Osteocyte (in vitro differentiated cells): ENCODE measurements at places on chromosomes 13 and 19. TPM values are rescaled to one million over a fixed set of nuclear protein-coding genes. Genes with fewer than 3 reads are reported as not detected.

Gene TEKTIP1
- total RNA-seq = 0.73 and 0.97 TPM in 2 replicates

- H3K27me3 ChIP-seq = peaks cover 6% of the 10 kb centered on the region
- no peak overlapping the region for H3K4me3 ChIP-seq
- H3K36me3 ChIP-seq = no peaks in the 10 kb centered on the region
Measured at GRCh38 chr19:5832061-5832460, 7.4 kb downstream of the FUT6 start.

GRCh38 chr13:64289702-64290101 is 2874.1 kb upstream of the PCDH20 start:
- no peaks in the 10 kb centered on the region for H3K36me3 ChIP-seq
- H3K27ac ChIP-seq = no peak overlapping the region
- peaks cover 5% of the 10 kb centered on the region for H3K4me1 ChIP-seq
- no peaks in the 10 kb centered on the region for H3K27me3 ChIP-seq
- no peak for DNase-seq

Gene MIR17HG
- total RNA-seq = 2.4 and 3.1 TPM in 2 replicates

DNA sequence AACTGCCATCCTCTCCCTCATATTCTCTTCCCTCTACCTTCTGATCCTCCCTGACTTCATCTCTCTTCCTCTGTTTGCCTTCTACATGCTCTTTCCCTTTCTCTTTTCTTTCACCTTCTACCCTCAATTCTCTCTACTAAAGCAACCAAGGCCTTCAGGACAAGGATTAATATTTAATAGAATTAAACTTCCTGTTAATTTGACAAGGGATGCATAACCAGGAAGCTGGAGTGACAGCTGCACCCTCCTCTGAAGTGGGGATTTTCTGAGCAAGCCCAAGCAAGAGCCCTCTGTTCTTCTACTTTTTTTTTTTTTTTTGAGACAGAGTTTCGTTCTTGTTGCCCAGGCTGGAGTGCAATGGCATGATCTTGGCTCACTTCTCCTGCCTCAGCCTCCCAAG is 63.4 kb upstream of the MED4 start:
- H3K4me3 ChIP-seq = no peak overlapping the region
- H3K27ac ChIP-seq = no peak overlapping the region
- peaks cover 21% of the 10 kb centered on the region for H3K4me1 ChIP-seq
- no peak for DNase-seq
- H3K36me3 ChIP-seq = no peaks in the 10 kb centered on the region

Gene KLK10
- total RNA-seq = not detected in 2 replicates

GRCh38 chr19:13430790-13431582 is 75.3 kb downstream of the CACNA1A start:
- no peaks in the 10 kb centered on the region for H3K4me1 ChIP-seq
- DNase-seq = no peak
- no peaks in the 10 kb centered on the region for H3K27me3 ChIP-seq
- no peaks in the 10 kb centered on the region for H3K36me3 ChIP-seq
- H3K4me3 ChIP-seq = no peak overlapping the region
- H3K27ac ChIP-seq = no peak overlapping the region

Gene FREM2
- total RNA-seq = 0.30 and 0.37 TPM in 2 replicates

Gene MYH14
- not detected in 2 replicates for total RNA-seq

DNA sequence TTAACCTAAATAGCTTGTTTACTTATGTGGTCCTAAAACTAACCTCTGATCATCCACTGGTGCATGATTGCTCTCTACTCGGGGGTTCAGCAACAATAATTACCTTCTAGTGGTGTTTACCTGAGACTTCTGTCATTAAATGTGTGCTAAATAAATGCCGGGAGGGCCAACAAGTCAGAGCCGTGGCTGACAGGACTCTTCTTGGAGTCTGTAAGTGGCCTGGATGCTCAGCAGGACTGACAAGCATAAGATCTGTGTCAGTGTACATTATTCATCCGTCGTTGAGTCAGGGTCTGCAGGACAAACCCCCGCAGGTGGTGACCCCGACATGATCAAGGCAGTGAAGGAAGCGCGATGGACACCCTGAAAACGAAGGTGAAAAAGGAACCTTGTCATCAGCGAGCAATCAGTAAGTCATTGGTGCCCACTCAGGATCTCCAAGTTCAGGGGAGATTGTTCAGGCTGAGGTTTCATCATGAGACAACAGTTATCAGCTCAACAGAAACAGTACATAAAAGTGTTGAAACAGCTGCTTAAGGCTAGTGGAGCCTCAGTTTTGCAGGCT is 1466.9 kb downstream of the UQCRFS1 start:
- DNase-seq = peak; percentile 59
- H3K27me3 ChIP-seq = no peaks in the 10 kb centered on the region
- no peak overlapping the region for H3K27ac ChIP-seq
- H3K36me3 ChIP-seq = peaks cover 39% of the 10 kb centered on the region
- peaks cover 11% of the 10 kb centered on the region for H3K4me1 ChIP-seq

Gene RFPL4A
- not detected in 2 replicates for total RNA-seq

Gene PLPP2
- total RNA-seq = 1.5 and 1.9 TPM in 2 replicates

GRCh38 chr19:33890569-33890968 is 93.9 kb downstream of the KCTD15 start:
- peaks cover 2% of the 10 kb centered on the region for H3K4me1 ChIP-seq
- no peak for DNase-seq
- H3K36me3 ChIP-seq = no peaks in the 10 kb centered on the region
- H3K27me3 ChIP-seq = peaks cover 7% of the 10 kb centered on the region
- H3K27ac ChIP-seq = no peak overlapping the region

DNA sequence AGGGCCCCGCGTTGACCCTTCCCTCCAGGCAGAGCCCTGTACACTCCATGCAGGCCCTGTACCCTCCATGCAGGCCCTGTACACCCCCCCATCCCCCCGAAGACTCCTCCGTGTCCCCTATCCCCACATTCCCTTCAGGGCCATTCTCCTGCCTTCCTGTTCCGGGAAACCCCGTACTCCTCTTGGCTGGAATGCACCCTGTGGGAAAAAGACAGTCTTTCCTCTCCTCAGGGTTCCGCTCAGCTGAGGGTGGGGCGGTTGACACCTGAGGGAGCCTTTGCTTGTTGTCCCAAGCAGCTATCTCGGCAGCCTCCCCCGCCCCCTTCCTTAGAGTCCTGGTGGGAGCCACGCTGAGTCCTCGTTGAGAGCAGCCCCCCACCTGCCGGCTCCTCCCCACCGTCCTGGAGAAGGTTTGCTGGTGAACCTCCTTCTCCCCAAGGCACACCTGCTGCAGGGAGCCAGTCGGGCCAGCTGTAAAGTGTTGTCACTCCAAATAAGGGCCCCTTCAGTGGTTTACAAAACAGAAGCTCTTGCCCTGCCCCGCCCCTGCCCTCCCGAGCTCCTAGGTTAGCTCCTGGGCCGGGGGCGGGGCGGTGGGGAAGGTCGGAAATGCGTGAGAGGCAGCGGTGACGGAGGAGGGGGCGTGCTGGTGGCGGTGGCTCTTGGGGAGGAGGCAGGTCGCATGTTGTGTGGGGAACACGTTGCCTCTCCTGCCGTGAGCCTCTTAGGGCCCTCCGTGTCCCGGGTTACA is 1.5 kb downstream of the GNA11 start:
- peaks cover 39% of the 10 kb centered on the region for H3K4me1 ChIP-seq
- H3K27ac ChIP-seq = peak overlapping the region; percentile 54
- peak overlapping the region; percentile 83 for H3K4me3 ChIP-seq

DNA sequence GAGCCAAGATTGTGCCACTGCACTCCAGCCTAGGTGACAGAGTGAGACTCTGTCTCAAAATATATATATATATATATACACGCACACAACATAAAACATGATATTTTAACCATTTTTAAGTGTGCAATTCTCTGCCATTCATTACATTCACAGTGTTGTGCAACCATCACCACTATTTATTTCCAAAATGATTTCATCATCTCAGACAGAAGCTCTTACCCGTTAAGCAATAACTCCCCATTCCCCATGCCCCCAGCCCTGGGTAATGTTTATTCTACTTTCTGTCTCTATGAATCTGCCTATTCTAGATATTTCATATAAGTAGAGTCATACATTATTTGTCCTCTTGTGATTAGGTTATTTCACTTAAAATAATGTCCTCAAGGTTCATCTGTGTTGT is 20.3 kb downstream of the WDR88 start:
- H3K36me3 ChIP-seq = no peaks in the 10 kb centered on the region
- H3K4me3 ChIP-seq = no peak overlapping the region
- no peak for DNase-seq
- no peaks in the 10 kb centered on the region for H3K4me1 ChIP-seq

GRCh38 chr19:42246922-42247639 is 4.7 kb upstream of the GSK3A start:
- peak overlapping the region; percentile 98 for H3K27ac ChIP-seq
- DNase-seq = no peak
- peaks cover 57% of the 10 kb centered on the region for H3K4me1 ChIP-seq
- no peak overlapping the region for H3K4me3 ChIP-seq
- H3K27me3 ChIP-seq = no peaks in the 10 kb centered on the region
- peaks cover 2% of the 10 kb centered on the region for H3K36me3 ChIP-seq

Gene ATP7B
- total RNA-seq = 8.6 and 10.4 TPM in 2 replicates

DNA sequence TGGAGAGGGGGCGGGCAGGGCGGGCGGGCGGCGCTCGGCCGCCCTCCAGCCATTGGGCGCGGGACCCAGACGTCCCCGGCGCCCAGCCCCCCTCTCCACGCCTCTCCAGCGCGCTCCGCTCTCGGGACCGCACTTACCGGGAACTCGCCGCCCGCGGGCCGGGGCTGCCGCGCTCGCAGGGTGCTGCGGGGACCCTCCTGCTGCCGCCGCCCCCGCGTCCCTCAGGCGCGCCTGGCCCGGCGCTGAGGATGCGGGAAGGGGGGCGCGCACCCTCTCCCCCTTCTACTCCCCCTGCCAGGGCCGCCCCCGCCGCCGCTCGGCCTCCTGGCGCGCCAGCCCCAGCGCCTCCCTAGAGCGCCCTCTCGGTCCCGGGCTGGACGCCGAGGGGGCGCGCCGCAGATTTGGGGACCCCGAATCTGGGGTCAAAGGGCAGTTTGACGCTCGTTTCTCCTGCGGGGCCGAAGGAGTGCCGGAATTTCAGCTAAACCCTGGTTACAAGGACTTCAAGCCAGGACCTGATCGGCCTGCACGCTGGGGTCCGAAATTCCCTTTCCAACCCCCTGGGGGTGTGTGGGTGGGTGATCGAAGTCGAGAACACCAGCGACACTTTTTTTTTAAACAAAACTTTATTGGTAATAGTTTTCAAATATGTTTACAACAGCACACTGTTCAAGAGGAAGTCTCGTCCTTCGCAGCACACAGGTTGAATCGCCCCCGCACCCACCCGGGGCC is 696 bp upstream of the SAMD1 start:
- H3K4me3 ChIP-seq = peak overlapping the region; percentile 98
- H3K27me3 ChIP-seq = no peaks in the 10 kb centered on the region
- H3K27ac ChIP-seq = peak overlapping the region; percentile 96
- H3K36me3 ChIP-seq = peaks cover 14% of the 10 kb centered on the region
- H3K4me1 ChIP-seq = peaks cover 15% of the 10 kb centered on the region
- no peak for DNase-seq

Gene TMEM59L
- total RNA-seq = 4.7 and 5.9 TPM in 2 replicates

Gene CCDC70
- not detected in 2 replicates for total RNA-seq
